ENCODE measurements at places on chromosomes 4 and X. TPM values are rescaled to one million over a fixed set of nuclear protein-coding genes. Genes with fewer than 3 reads are reported as not detected.

LIMCH1 gene
- total RNA-seq, result 9.8 TPM

DCAF8L2 gene
- not detected for total RNA-seq

ETDB gene
- total RNA-seq, result not detected

- no peak for DNase-seq
- H3K4me1 ChIP-seq, result no peaks in the 10 kb centered on the region
- H3K36me3 ChIP-seq, result no peaks in the 10 kb centered on the region
- no peaks in the 10 kb centered on the region for H3K27me3 ChIP-seq
- H3K27ac ChIP-seq, result no peak overlapping the region
These were observed 463.5 kb downstream of the NKX6-1 start for GRCh38 chr4:84035568-84035967.

DNA sequence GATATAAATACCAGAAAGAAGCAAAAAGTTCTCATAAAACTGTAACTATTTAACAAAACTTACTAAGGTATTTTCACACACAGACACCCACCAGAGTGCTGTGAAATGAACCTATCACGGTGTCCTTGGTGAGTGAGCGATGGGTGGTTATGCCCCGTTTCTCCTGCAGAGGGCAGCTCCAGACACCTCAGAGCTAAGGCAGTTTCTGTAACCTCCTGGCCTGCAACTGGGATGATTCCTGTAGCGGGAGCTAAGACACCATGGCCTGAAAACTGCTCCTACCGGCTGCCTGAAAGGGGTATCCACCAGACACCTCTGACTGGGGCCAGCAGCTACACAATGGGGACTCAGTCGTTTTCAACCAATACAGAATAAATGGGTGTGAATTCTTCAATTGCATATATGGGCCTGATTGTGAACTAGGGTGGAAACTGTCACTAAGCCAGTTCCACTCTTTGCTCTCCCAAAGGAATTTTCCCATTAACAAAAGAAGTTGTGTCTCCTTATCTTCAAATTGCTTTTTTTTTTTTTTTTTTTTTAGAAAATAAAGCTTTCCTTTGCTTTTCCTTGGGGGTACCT, 2375.8 kb upstream of the TENM3 start:
- peak; percentile 84 for DNase-seq
- no peaks in the 10 kb centered on the region for H3K36me3 ChIP-seq
- H3K27ac ChIP-seq, result no peak overlapping the region
- no peak overlapping the region for H3K4me3 ChIP-seq
- H3K4me1 ChIP-seq, result no peaks in the 10 kb centered on the region
- no peaks in the 10 kb centered on the region for H3K27me3 ChIP-seq

DNA sequence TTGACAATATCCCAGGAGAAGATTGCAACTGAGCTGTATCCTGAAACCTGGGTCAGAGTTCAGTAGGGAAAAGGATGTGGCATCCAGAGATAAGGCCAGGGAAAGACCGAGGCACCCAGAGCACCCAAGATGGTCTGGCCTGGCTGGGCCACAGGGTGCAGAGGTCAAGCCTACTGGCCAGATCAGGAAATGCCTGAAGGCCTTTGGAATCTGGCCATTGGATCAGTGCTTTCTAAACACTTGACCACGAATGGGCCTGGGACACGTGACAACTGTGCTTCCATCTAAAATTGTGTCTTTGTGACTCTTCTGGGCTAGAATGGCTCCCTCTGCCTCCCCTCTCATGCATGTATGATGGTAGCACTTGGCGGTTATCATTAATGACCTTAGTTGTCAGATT, 316.9 kb downstream of the EVC2 start:
- no peak overlapping the region for H3K4me3 ChIP-seq
- H3K27me3 ChIP-seq, result no peaks in the 10 kb centered on the region
- H3K27ac ChIP-seq, result no peak overlapping the region
- H3K4me1 ChIP-seq, result no peaks in the 10 kb centered on the region
- no peak for DNase-seq

DNA sequence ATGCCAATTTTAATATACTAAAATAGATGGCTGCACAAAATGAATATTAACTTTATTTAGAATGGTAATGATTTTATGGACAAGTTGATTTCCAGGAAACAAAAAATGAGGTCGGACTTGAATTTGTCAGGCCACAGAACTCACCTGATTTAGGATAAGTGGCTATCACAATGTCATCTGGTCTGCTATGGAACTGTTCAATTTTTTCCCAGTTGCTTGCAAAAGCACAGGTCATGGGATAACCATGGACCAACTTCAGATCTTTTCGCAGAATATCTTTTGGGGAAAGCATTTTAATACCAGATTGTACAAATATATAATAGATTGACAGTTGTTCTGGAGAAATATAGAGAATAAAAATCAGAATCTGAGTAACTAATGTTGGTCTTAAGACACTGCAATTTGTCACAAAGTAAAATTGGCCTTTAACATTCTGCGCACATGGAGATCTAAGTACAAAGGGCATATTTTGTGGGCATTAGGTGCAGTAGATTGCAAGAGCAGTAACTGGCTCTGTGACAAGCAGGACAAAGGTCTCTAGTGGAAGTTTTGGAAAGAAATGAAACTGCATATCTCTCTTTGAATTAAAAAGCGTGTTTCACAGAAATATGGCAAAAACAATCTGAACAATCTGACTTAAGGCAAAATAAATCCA, 5.4 kb downstream of the SULT1B1 start:
- DNase-seq, result no peak
- H3K27me3 ChIP-seq, result no peaks in the 10 kb centered on the region
- H3K27ac ChIP-seq, result no peak overlapping the region
- no peaks in the 10 kb centered on the region for H3K36me3 ChIP-seq

TMEM271 gene
- not detected for total RNA-seq

- peak; percentile 51 for DNase-seq
- no peaks in the 10 kb centered on the region for H3K36me3 ChIP-seq
- no peak overlapping the region for H3K4me3 ChIP-seq
- H3K27me3 ChIP-seq, result no peaks in the 10 kb centered on the region
- H3K4me1 ChIP-seq, result peaks cover 5% of the 10 kb centered on the region
- H3K27ac ChIP-seq, result no peak overlapping the region
These were observed 5.8 kb downstream of the SRPX2 start for GRCh38 chrX:100649550-100650356.

SLC9A7 gene
- 3.5 TPM for total RNA-seq

- no peak for DNase-seq
- H3K27me3 ChIP-seq, result no peaks in the 10 kb centered on the region
- H3K4me3 ChIP-seq, result no peak overlapping the region
- no peaks in the 10 kb centered on the region for H3K36me3 ChIP-seq
- no peaks in the 10 kb centered on the region for H3K4me1 ChIP-seq
- H3K27ac ChIP-seq, result no peak overlapping the region
These were observed 203.5 kb downstream of the PPARGC1A start for GRCh38 chr4:23686169-23686897.

GRCh38 chr4:100095729-100096595, 94.3 kb downstream of the DDIT4L start:
- peak; percentile 77 for DNase-seq
- no peak overlapping the region for H3K4me3 ChIP-seq
- no peaks in the 10 kb centered on the region for H3K36me3 ChIP-seq
- peaks cover 57% of the 10 kb centered on the region for H3K4me1 ChIP-seq
- no peaks in the 10 kb centered on the region for H3K27me3 ChIP-seq

GRCh38 chr4:118770741-118771187, 65.2 kb downstream of the SEC24D start:
- H3K27me3 ChIP-seq, result no peaks in the 10 kb centered on the region
- H3K36me3 ChIP-seq, result no peaks in the 10 kb centered on the region
- H3K27ac ChIP-seq, result no peak overlapping the region

DNA sequence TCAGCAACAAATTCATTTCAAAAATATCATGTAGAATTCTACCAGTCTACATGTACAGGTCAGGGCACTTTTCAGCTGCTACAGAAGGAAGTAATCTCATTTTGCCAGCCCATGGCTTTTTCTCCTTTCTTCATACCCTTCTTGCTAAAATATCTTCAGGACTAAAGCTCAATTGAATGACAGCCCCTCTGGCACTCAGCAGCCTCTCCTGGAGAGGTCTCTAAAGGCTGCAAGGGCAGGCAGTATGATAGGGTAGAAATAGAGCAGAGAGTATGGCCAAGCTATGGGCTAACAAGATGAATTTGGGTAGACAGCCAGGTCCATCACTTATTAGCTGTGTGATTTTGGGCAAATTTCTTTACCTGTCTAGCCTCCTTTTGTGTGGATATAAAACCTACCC, 224.6 kb upstream of the RPL34 start:
- no peak overlapping the region for H3K4me3 ChIP-seq
- no peaks in the 10 kb centered on the region for H3K36me3 ChIP-seq

GRCh38 chr4:92305148-92305877, 1.5 kb downstream of the GRID2 start:
- peak overlapping the region; percentile 61 for H3K4me3 ChIP-seq
- peak; percentile 94 for DNase-seq
- peaks cover 53% of the 10 kb centered on the region for H3K27me3 ChIP-seq
- peaks cover 13% of the 10 kb centered on the region for H3K4me1 ChIP-seq

DNA sequence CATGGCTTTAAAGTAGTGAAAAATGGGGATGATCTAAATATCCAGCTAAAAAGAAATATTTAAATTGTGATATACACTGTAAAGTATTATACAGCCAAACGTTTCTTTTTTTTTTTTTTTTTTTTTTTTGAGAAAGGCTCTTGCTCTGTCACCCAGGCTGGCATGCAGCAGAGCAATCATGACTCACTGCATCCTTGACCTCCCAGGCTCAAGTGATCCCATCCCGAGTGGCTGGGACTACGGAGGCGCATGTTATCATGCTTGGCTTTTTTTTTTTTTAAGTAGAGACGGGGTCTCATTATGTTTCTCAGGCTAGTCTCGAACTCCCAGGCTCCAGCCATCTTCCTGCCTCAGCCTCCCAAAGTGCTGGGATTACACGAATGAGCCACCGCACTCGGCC, 17.1 kb downstream of the SMIM14 start:
- no peak overlapping the region for H3K4me3 ChIP-seq
- no peaks in the 10 kb centered on the region for H3K27me3 ChIP-seq
- no peak for DNase-seq
- no peaks in the 10 kb centered on the region for H3K36me3 ChIP-seq
- H3K27ac ChIP-seq, result no peak overlapping the region
- H3K4me1 ChIP-seq, result no peaks in the 10 kb centered on the region

DNA sequence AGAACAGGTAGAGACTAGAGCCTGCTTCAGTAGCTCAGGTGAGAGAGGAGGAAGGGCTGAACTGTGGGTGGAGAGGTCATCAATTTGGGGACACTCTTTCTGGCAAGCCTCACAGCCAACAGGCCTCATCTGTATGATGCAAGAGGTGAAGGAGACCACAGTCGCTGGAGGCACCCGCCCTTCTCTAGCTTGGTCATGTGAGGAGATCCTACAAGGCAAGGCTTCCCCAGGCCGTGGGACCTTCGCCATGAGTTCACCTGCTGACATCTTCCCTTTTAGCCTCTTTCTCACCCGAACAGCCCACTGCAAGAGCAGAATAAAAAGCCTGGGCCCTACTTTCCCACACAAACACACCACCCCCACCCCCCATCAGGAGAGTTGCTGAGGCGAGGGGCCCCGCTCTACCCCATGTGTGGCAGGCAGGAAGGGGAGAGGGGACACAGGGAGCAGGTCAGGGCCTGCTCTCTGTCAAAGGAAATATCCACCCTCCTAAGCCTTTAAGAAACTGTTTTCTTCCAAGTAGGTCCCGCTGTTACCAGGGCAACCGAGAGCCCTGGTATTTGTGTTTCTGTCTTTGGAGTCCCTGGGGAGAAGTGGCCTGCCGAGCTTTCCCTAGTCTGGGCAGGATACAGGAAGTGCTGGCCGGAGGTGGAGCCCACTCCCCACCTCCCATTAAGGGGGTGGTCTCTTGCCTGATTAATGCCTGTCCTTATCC, 8.1 kb downstream of the RTL5 start:
- peak; percentile 82 for DNase-seq
- H3K4me1 ChIP-seq, result peaks cover 18% of the 10 kb centered on the region
- H3K4me3 ChIP-seq, result no peak overlapping the region
- H3K36me3 ChIP-seq, result no peaks in the 10 kb centered on the region
- H3K27ac ChIP-seq, result no peak overlapping the region

DNA sequence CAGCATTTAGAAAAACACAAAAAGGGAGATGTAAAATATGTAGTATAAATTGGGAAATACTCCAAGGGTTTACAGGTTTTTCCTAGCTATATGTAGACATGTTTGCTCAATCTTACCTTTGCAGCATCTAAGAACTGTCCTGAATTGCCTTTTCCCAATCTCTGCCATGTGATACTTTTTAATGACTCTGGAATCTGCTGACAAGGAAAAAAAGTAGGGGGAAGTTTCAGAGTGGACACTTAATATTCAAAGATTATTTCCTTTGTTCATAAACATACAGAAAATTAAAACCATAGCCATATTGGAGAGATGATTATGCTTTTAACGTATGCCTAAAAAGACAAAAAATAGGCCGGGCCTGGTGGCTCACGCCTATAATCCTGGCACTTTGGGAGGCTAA, 41.4 kb downstream of the ABCB7 start:
- no peak overlapping the region for H3K4me3 ChIP-seq
- DNase-seq, result no peak
- no peaks in the 10 kb centered on the region for H3K36me3 ChIP-seq
- H3K27me3 ChIP-seq, result no peaks in the 10 kb centered on the region
- no peaks in the 10 kb centered on the region for H3K4me1 ChIP-seq

DNA sequence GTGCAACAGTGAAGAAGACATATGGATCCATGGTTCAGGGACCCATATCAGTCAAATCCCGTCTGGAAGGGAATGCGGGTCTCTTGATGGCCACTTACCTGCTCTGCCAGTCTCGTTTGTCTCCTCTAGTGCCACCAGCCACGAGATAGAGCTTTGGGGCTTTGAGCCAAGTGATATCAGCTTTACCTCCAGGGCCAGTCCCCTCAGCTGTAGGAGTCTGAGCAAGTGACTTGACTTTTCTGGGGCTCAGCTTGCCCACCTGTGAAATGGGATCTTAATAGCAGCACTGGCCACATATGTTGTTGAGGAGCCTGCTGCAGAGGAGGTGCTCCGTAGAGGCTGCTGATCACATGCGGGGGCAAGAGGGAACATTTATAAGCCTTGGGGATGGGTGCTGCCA, 1.2 kb downstream of the SLC2A9 start:
- H3K36me3 ChIP-seq, result no peaks in the 10 kb centered on the region
- peaks cover 21% of the 10 kb centered on the region for H3K27me3 ChIP-seq
- no peak overlapping the region for H3K4me3 ChIP-seq
- no peak overlapping the region for H3K27ac ChIP-seq

GPRIN3 gene
- 0.15 TPM for total RNA-seq

PDHA1 gene
- total RNA-seq, result 101 TPM

MSX1 gene
- total RNA-seq, result not detected

PRDM5 gene
- 36.2 TPM for total RNA-seq
